ENCODE measurements at places on chromosomes 6 and 20. TPM values are rescaled to one million over a fixed set of nuclear protein-coding genes. Genes with fewer than 3 reads are reported as not detected.

CFB gene
- total RNA-seq = not detected

HCRTR2 gene
- total RNA-seq = not detected

CLVS2 gene
- total RNA-seq = not detected

GINS1 gene
- total RNA-seq = 22.1 TPM

DNA sequence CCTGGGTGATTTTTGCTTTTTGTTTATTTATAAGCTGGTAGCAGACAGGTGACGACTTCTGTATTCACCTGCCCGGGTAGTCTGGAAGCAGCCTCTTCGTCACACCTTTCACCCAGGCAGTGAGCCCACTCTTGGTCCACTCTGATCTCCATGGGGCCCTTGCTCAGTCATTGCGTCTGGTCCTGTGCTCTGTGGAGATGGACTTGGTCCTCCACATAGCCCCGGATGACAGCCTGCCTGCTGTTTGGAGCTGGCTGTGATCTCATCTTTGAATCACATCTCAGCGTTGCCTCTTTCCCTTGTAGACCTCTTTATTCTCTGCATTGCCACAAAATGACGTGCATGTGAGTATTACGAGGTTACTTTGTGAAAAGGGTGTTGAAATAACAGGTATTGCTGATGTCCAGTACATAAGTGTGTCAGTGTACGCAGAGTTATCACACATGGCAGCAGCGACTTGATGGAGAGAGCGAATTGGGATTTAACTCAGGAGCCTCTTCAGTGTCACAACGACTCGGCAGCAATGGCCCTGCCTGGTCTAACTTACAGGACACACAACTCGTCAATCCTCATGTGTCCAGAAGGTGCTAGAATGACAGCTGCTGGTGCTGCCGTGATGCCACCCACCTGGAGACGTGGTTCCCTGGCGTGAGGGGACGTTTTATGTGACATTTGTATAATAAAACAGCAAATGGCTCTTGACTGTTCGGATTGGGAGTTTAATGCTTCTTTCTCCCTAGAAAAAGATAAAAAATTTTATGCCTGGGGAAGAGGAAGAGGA is 24.2 kb upstream of the FRMD1 start:
- no peak for DNase-seq

GRCh38 chr20:59309218-59309617 is 8.8 kb downstream of the EDN3 start:
- no peak for DNase-seq

GRCh38 chr6:65998544-65998943 is 291.5 kb upstream of the EYS start:
- DNase-seq = no peak

- DNase-seq = no peak
These were observed 53.3 kb downstream of the KCNS1 start for GRCh38 chr20:45047581-45048119.

DNA sequence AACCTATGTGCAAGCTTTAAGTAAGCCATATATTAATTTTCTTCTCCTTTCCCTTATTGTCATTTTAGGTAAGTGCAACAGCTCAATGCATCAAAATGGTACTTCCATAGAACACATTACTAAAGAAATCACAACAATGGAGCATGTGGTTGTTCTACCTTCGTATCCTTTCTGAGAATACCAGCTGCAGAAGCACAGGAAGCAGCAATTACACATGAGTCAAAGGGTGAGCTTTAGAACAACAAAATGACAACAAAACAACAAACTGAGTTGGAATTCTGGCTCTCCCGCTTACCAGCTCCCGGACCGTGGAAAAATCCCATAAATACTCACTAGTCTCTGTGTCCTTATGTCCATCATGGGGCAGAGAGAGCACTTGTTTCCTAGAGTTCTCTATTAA is 108.9 kb downstream of the BCAS1 start:
- no peak for DNase-seq

DNA sequence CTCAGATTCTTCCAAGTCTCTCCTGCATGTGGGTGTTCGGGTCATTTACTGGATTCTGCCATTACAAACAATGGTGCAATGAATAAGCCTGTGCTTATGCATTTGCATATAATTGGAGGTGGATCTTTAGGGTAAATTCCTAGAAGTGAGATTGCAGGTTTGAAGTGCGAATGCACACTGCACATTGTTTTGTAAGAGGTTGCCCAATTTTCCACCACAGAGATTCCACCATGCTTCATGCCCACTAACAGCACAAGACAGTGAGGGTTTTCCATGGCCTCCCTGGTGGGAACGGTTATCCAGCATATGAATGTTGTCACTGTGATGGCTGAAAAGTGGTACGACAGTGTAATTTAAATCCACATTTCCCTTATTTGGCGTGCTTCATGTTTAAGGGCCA is 178.8 kb upstream of the PMEPA1 start:
- no peak for DNase-seq

Data from NCI-H460 (cell line).